ENCODE measurements at places on chromosomes 3 and 15. TPM values are rescaled to one million over a fixed set of nuclear protein-coding genes. Genes with fewer than 3 reads are reported as not detected.

The RLBP1 gene
- total RNA-seq = not detected

The ABI3BP gene
- not detected for total RNA-seq

The TGFBR2 gene
- 113 TPM for total RNA-seq

The SEMA3B gene
- 0.97 TPM for total RNA-seq

The STXBP5L gene
- total RNA-seq = not detected

The ARGFX gene
- not detected for total RNA-seq

The ANKRD63 gene
- not detected for total RNA-seq

The GPR149 gene
- total RNA-seq = not detected

The B3GALNT1 gene
- 2.5 TPM for total RNA-seq

The C3orf49 gene
- total RNA-seq = not detected

The CD86 gene
- 4.7 TPM for total RNA-seq

- DNase-seq = no peak
Measured at GRCh38 chr3:37715358-37715757, 146.3 kb upstream of the CTDSPL start.

DNA sequence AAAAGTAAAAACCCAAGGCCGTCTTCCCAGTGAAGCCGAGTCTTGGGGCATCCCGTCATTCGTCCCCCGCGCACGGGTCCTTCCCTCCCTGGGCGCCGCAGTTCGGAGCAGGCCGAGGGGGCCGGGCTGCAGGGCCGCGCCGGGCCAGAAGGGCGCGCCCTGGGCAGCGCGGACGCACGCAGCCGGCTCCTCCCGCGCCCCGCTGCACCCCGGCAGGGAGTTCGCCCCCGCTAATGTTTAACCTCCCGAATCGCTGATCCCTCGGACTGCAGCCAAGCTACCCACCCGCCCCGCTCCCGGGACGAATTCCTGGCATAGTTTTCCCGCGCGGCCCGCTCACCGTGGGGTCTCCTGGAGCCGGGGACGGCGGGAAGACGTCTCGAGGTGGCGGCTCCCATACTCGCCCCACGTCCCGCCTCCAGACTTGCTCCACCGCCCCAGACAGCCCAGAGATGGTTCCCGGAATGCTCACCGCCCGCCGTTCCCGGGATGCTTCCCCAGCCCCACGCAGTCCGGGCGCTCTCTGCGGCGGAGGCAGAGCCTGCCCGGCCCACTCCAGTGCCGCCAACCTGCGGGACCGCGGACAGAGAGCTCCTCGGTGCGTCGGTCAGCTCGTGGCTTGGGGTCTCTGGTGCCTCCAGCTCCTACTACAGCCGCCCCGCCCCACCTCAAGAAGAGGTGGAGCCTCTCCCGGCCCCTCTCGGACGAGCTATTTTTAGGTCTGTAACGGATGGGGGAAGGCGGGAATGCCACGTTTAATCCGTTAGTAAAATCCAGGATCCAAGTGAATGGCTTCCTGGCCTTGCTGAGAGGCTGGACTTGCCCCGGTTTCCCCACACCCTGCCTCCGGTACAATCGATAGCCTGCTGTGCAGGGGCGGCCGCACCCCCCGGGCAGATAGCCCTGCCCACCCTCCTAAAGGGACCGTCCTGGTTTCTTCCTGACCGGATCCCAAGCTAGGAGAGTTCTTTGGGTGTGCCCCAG, at the start of gene DZIP1L:
Gene DZIP1L, minus strand, starts transcription at position 621 of the 984 bp plus-strand sequence. CDS start 11,637 bp downstream, outside the sequence.
- DNase-seq = peak; percentile 39

GRCh38 chr3:127211118-127212060, 18.5 kb downstream of the PRR23E start:
- DNase-seq = no peak

GRCh38 chr3:132256989-132257388, 60.2 kb upstream of the ACP3 start:
- DNase-seq = no peak

DNA sequence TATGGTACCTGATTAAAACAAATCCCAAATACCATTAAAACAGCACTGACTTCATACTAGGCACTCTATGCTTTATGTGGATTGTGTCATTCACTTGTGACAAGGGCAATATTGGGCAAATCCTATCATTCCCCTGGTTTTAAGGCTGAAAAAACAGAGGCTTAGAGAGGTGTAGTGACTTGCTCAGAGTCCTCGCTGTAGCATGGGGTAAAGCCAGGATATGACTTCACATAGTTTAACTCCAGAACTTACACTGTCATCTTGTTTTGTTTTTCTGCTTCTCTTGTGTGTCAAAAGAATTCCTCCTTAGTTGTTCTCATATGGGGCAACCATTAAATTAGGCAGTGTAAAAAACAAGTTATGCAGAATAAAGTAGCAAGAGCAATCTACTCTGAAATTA, 40.3 kb upstream of the ICE2 start:
- no peak for DNase-seq

GRCh38 chr3:194517333-194517732, 30.5 kb upstream of the ATP13A3 start:
- no peak for DNase-seq

GRCh38 chr15:31333119-31333518, 6.5 kb downstream of the KLF13 start:
- no peak for DNase-seq

DNA sequence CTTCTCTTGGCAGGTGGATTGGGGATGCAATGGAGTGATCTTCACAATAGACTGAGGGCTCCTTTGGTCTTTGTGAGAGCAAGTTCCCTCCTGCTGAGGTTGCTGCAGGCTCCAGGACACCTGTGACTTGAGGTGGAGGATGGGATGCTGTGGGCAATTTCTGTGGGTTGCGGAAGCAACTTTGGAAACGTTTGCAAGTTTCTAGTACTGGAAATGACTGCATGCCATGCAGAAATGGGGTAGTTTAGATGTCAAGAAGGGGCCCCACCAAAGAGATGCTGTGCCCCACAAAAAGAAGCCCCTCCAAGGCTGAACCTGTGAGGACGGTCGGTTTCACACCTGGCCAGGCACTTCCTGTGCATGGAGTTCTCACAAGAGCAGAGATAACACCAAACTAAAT, 80.4 kb upstream of the XCR1 start:
- DNase-seq = no peak

GRCh38 chr3:59566481-59566975, 516.7 kb upstream of the CFAP20DC start:
- DNase-seq = no peak

DNA sequence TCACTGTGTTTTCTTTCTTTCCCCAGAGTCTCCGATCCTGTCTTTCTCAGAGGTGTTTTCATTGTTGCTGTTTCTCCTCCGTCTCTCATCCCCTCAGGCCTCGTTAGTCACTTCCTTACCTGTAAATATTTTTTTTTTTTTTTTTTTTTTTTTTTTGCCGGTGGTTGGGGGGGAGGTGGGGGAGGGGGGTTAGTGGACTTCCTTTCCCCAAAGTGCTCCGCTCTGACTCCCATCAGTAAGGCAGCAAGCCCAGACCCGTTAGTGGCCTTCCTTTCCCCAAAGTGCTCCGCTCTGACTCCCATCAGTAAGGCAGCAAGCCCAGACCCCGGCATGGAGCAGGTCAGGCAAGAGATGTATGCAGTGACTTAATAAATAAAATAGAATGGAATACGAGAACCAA, 97.1 kb upstream of the TNFAIP8L3 start:
- no peak for DNase-seq

DNA sequence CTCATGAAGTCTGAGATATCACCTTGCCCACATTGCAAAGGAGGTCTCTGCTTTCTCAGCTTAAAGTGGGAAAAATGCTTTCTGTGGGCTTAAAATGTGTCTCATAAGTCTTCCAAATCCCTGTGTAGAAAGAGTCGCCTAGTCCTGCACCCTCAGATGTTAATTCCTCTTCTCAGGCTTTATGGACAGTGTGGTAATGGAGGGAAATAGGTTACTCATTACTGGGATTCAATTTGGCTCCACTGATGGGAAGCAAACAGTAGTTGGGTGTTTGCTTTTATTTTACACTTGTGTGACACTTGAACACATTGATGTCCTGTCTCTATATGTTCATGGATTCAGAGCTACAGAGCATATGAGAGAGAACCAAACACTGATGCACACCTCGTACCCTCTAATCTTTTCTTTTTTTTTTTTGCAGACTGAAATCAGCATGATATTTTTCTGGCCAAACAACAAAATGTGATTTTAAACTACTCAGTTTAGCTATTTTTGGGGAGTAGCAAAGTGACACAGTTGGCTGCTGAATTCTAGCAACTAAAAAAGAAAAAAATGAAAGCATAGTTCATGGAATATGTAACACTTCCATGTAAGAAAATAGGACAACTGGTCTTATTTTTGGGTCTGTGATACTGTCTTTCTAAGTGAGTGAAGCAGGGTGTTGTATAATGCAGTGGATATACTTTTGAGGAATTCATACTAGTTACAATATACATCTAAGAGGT, 8.6 kb downstream of the PTPRG start:
- DNase-seq = no peak

DNA sequence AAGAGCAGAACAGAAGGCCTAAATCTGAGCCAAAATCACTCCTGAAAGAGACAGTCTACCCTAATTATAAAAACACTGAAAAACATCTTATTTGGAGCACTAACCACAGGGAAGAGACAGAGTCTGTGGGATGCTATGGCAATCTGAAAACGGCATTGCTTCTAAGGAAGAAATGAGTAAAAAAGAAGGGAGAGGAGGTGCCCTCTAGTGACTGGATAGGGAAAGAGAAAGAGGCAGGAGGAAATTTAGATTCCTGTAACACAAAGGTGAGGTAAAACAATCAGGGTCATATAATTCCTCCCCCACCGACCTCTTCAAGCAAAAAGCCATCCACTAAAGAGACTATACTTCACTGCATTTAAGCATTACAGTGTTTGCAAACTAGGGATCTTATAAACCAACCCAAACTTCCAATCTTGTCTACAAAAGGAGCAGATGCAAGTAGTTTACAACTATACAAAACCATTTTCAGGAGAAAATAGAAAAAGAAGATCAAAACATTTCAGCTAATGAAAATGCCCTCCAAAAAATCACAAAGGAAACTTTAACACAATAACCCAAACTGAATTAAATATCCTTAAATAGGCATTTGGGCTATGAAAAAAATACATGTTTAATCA, 32.6 kb downstream of the HACD2 start:
- DNase-seq = peak; percentile 32

DNA sequence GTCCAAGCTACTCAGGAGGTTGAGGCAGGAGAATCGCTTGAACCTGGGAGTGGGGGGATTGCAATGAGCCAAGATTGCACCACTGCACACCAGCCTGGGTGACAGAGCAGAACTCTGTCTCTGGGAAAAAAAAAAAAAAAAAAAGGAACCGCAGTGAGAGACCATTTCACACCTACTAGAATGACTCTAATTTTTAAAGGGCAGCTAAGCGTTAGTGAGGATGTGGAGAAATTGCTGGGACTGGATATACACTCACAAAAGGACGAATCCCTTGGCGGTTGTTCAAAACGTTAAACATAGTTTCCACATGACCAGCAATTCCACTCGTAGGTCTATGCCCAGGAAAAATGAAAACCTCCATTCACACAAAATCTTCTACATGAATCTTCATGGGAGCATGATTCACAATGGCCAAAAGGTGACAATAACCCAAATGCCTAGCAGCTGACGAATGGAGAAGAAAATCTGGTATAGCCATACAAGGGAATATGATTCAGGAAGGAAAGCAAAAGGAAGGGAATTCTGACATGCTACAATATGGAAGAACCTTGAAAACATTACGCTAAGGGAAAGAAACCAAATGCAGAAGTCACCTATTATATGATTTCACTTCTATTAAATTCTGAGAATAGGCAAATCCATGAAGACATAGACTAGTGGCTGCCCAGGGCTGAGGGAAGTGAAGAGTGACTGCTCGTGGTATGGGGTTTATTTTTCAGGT, 127.0 kb downstream of the CHSY1 start:
- DNase-seq = no peak

DNA sequence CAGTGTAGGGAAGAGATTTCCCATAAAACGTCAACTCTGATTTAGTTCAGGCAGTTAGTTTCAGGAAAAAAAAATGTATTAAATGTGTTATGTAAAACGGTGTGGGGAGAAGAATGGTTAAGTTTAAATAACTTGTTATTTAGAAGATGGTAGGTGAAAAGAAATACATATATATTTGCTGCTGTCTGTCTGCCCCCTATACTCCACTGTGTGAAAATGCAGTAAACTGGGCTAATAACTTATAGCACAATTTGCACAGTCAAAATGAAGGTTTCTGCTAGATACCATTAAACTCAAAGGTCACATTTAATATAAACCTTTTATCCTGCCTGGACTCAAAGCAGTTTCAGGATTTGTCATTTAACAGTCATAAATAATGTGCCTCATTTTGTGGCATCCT, 515.0 kb downstream of the FGF12 start:
- no peak for DNase-seq

DNA sequence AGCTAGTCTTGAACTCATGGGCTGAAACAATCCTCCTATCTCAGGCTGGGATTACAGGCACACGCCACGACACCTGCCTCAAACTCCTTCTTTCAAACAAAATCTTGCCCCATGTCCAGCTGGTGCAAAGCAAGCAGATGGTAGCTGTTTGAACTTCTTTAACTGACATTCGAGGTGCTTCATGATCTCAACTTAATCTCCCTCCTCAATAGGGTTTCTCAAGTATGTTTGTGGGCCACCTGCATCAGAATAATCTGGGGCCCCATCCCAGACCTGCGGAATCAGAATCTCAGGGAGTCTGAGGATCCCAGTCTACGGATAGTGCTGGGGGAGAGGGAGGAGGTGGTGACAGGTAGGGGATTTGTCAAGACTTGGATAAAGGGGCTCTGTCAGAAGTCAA, 20.9 kb upstream of the TRH start:
- DNase-seq = no peak

GRCh38 chr15:90211440-90212143, 10.5 kb downstream of the SEMA4B start:
- DNase-seq = no peak

DNA sequence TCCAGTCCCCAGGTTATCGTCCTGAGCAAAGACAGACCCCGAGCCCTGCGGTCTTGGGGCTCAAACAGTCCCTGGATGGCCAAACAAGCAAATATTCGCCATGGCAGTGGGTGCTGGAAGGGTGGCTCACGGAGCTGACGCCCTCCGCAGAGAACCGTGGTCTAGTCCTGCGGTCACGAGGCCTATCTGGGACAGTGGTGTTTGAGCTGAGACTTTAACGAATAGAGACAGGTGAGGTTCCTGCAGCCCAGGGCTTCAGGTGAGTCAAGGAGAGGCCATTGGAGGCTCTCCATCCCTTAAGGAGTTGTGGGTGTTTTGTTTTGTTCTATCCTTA, 399 bp upstream of the SUCLG2 start:
- DNase-seq = peak; percentile 59

DNA sequence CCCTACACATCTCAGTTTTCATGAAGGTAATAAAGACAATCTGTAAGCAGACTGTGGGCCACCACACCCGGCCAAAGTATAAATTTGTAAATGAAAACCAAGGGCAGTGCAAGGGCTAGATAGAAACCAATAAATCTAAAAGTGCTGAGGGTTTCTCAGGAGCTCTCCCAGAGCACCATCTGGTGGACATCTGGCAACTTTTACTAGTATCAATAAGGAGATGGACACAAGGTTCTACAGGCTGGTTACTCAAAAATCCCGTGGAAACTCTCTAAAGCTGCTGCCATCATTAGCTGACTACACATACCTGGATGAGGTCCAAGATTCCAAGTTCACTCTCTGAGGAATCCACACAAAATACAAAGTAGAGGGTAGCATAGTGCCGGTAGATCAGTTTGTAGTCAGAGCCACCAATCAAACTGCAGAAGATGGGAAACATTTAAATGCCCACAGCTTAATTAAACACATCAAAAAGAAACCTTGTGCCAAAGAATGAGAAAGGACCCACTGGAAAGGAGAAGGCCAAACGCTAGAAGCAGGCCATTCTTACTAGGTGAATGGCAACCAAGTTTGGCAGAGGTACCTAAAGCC, 5.5 kb downstream of the AP3S2 start:
- no peak for DNase-seq

GRCh38 chr3:63727233-63727632, 74.8 kb downstream of the SNTN start:
- DNase-seq = no peak

- no peak for DNase-seq
Measured at GRCh38 chr3:135260025-135260424, 465.0 kb downstream of the EPHB1 start.
